Osteocyte (in vitro differentiated cells): ENCODE measurements at places on chromosomes 11 and 22.

DNA sequence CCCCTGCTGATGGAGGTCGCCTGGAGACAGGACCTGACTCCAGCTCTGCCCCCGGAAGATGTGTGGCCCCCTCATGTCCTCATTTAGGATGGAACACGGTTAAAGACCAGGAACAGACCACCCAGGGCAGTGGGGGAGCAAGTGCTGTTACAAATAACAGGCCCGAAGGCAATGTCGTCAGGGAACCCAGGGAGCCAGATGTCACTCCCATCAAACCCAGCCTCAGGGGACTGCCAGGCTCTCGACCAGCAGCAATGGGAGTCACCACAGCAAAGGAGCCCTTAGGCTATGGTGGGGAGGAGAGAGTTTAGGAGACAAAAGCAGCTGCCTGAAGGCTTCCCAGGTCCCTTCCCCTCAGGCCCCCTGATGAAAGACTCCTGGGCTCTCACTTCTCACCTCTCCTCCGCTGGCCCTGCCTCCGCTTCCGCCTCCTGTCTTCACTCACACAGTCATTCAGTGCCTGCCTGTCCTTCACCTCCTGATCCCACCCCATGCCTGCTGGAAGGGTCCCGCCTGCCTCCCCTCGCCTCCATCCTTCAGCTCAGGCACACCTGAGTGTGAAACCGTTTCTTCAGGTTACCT, 4.4 kb downstream of the RPS19BP1 start:
- no peaks in the 10 kb centered on the region for H3K27me3 ChIP-seq
- peak overlapping the region; percentile 81 for H3K27ac ChIP-seq
- no peak overlapping the region for H3K4me3 ChIP-seq
- H3K4me1 ChIP-seq, result peaks cover 71% of the 10 kb centered on the region
- no peak for DNase-seq
- peaks cover 20% of the 10 kb centered on the region for H3K36me3 ChIP-seq

DNA sequence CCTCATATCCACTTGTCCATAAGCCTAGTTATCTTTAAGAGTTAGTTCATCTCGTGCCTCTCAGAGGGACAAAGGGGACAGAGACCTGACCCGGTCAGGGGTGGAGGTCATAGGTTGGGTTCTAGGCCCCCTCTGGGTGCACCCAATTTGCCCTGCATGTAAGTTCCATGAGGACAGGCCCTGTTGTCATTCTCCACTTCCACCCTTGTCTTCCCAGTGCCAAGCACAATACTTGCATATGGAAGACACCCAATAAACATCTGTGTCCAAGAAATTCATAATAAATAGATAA, 1.3 kb upstream of the YIF1A start:
- H3K4me3 ChIP-seq, result peak overlapping the region; percentile 94
- H3K27me3 ChIP-seq, result peaks cover 15% of the 10 kb centered on the region
- peak overlapping the region; percentile 99 for H3K27ac ChIP-seq
- H3K36me3 ChIP-seq, result no peaks in the 10 kb centered on the region

GRCh38 chr11:2530855-2531200, 86.0 kb downstream of the KCNQ1 start:
- H3K4me3 ChIP-seq, result no peak overlapping the region
- DNase-seq, result no peak
- peaks cover 21% of the 10 kb centered on the region for H3K4me1 ChIP-seq
- H3K27me3 ChIP-seq, result peaks cover 14% of the 10 kb centered on the region

- H3K4me3 ChIP-seq, result no peak overlapping the region
- H3K36me3 ChIP-seq, result peaks cover 8% of the 10 kb centered on the region
- H3K27ac ChIP-seq, result no peak overlapping the region
- DNase-seq, result no peak
Observed at GRCh38 chr22:19419086-19419463, 12.5 kb downstream of the HIRA start.

DNA sequence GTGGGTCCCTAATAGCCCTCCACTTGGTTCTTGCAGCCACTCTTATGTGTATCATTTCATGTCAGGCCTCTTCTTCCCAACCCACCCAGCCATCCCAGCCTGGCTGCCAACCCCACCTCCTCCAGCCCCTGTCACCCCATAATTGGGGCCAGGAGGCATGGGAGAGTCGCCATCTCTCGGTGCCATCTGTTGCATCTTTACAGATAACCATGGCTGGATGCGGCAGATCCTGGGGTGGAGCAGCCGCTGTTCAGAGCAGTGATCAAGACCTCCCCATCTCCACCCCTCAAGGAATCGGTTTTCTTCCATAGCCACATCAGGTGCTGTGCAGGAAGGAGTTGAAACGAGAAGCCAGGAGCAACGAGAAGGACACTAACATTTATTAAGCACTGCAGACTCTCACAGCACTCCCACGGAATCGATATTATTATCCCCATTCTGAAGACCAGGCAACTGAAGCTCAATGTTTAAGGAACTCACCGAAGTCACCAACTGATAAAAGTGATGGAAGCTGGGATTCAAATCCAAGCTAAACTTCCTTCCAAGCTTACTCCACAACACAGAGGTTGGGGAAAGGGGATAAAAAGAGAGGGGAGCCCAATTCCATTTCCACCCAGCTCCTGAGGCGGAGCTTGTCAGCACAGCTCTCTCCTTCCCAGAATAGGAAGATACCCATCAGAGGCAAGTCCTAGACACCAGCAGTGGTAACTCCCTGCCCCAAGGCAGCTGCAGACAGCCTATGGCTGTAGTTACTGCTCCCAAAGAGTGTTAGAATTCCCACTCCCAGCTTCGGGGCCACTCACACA, 2.7 kb downstream of the SLC43A1 start:
- H3K27me3 ChIP-seq, result no peaks in the 10 kb centered on the region
- no peak overlapping the region for H3K4me3 ChIP-seq
- no peak overlapping the region for H3K27ac ChIP-seq
- peaks cover 8% of the 10 kb centered on the region for H3K4me1 ChIP-seq
- no peak for DNase-seq

- no peaks in the 10 kb centered on the region for H3K27me3 ChIP-seq
- H3K4me3 ChIP-seq, result no peak overlapping the region
- DNase-seq, result no peak
- no peak overlapping the region for H3K27ac ChIP-seq
- no peaks in the 10 kb centered on the region for H3K36me3 ChIP-seq
- H3K4me1 ChIP-seq, result no peaks in the 10 kb centered on the region
Observed at GRCh38 chr11:129055196-129055595, 112.5 kb upstream of the TP53AIP1 start.
